ENCODE measurements at places on chromosomes 4 and X. TPM values are rescaled to one million over a fixed set of nuclear protein-coding genes. Genes with fewer than 3 reads are reported as not detected.

The CDX4 gene
- not detected for total RNA-seq

The SPANXA1 gene
- total RNA-seq, result 0.23 TPM

The DDIT4L gene
- not detected for total RNA-seq

The PABPC1L2A gene
- not detected for total RNA-seq

The FAM47E gene
- total RNA-seq, result not detected

The PARM1 gene
- total RNA-seq, result not detected

DNA sequence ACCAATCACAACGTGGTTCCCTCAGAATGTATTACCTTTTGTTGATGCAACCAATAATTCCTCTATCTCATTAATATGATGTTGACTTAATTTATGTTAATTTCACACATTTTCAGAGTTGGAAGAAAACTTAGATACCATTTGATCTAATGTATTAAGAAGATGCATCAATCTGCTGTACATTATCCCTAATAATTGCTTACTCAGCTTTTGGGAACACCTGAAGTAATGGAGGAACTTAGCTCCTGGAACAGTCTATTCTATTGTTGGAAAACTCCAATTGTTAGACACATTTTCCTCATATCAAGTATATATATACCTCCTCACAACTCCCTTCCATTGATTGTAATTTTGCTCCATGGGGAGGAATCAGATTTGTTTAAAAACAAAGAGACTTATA lies 38.9 kb downstream of the ZDHHC15 start:
- no peak for DNase-seq

DNA sequence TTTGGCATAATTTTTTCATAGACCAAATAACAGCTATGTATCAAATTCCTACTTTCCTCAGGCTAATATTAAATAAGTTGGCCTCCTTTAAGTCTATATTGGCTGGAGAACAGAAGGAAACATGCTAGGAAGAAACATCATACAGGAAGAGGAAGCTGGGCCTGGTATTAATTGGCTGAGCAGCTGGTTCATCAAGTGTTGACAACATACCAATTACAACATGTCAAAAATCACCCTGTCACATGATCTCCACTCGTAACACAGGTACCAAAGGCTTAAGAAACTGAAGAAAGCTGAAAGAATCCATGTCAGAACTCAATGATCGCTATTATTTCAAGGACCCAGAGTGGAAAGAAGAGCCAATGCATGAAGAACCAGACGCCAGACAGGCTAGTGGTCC lies 10.5 kb downstream of the WDFY3 start:
- DNase-seq, result no peak

DNA sequence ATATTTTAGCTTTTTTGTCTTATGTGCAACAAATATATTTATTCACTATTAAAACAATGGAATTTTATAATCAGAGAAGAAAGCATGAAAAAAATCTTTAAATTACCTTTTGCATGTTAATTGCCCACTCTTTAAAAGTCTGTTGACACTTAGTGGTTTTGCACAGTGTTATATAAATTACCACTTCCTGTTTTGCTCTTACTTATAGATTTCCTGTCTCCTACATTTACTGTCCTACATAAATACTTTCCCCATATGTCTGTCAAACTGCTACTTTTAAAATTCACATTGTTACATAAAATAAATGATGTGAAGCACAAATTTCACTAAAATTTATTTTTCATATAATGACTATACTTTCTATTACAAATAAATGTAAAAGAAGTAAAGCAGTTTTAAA lies 161.1 kb upstream of the NDST4 start:
- no peak for DNase-seq

GRCh38 chrX:39854772-39855747 lies 242.7 kb downstream of the BCOR start:
- no peak for DNase-seq

- peak; percentile 57 for DNase-seq
Measured at GRCh38 chrX:3697701-3698279, 15.7 kb downstream of the PRKX start.

- DNase-seq, result peak; percentile 91
Measured at GRCh38 chrX:104351173-104351769, 96.5 kb upstream of the ESX1 start.

DNA sequence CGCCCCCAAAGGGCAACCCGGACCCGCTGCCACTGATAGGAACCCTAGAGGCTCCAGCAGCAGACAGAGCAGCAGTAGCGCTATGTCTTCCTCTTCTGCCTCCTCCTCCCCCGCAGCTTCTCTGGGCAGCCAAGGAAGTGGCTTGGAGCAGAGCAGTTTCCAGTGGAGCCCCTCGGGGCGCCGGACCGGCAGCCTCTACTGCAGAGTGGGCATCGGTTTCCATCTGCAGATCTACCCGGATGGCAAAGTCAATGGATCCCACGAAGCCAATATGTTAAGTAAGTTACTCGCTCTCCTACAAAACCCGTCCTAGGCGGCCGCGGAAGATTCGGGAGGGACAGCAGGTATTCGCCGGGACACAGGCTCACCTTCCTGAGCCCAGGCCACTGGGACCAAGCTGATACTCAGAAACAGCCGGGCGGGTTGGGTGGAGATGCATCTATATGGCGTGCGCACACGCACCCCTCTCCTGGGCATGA lies 477 bp downstream of the FGF5 start:
- DNase-seq, result peak; percentile 66

- no peak for DNase-seq
Measured at GRCh38 chrX:35292522-35292921, 349.9 kb downstream of the FAM47B start.

DNA sequence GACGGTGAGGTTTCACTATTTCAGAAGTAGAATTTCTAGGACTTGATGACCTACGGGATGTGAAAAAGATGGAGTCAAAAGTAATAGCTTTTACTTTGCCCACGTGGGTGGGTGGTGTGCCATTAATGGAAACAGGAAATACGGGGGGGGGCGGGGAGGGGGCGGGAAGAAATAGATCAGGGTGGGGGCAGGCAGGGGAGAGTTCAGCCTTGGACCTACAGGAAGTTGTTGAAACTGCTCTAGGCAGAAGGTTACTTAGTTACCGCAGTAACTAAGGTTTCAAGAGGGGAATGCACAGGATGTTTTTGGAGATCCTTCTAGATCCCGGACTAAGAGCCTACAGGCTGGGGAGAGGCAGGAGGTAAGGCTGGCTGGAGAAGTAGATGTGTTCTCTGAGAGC lies 3.6 kb upstream of the FHL1 start:
- DNase-seq, result no peak

DNA sequence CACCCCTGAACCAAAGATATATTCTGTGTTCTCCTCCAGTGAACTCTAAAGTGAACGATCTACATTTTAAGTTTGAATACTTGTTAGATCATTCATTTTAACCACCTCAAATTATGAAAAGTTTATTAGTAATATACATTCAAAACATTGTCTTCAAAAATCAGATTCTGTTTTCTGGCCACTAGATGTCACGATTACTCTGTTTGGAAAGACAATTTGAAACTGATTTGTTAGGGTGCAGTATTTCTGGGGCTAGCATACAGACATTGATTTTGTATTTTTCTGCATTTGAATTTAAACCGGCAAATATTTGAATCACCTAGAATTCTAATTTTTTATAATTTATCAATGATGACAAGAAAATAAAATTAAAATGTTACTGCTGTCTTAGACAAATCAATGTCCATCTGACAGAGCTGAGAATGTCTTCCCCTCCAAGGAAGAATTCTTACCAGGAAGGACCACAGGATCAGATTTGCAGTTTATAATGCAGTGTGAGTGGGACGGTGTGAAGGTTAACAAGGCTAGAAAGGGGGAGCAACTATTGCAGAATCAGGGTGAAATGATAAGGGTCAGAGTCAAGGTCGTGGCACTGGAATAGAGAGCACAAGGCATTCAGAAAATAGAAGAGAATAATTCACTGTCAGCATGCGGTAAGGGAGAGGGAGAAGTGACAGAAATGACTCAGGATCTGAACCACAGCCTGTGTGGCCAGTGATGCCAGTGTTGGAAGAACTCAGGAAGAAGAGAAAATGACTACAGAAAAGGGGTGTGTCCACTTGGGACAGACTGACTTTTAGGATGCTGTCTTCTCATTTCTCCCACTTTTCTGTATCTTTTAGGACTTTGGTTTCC lies 91.6 kb downstream of the ANXA10 start:
- DNase-seq, result peak; percentile 63

DNA sequence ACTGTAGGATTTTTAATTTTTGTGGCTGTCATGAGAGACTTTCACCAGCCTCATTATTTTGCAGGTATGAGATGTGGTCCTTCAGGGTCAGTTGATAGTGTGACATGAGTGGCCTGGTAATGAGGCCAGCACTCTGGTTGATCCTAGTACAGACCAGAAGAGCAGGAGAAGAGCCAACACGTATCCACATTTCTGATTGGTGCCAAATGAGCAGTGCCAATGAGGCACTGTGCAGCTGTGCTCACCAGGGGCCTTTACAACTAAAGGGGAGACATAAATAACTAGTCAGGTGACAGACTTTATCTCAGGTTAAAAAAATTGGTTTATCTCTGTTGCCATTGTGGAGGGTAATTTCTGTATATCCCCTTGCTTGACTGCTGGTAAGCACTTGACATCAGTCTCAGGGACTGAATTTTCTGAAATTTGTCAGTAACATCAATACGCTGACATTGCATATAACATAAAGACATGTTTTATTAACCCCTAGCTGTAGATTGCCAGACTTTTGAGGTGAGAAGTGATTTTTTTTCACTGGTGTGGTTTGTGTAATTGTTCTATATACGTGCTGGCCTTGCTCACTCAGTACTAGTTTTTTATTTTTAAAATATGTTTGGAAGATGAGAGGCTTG lies 101.2 kb downstream of the AFF1 start:
- no peak for DNase-seq

DNA sequence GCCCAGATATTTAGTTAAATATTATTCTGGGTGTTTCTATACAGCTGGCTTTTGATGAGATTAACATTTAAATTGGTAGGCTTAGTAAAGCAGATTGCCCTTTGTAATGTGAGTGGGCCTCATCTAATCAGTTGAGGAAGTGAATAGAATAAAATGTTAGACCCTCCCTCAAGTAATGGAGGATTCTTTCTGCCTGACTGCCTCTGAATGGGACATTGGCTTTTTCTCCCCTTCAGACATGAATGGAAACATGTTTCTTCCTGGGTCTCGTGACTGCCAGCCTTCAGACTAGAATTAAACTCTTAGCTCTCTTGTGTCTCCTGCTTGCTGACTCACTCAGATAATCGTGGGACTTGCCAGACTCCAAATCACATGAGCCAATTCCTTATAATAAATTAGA lies 266.7 kb downstream of the INPP4B start:
- DNase-seq, result peak; percentile 5

DNA sequence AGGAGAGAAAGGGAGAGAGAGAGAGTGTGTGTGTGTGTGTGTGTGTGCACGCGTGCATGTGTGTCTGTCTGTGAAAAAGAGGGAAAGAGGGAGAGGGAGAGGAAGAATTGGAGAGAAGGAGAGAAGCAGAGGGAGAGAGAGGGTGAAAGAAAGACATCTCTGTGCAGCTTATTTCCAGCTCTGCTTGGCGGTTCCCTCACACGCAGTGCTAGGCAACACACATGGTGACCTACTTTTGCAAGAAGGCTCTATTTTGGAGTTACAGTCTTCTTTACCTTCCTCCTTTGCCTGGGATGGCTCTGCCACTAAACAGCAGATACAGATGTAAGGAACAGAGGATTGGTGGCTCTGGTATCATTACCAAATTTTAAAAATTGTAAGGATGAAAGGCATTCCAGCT lies 40.1 kb downstream of the SLC16A2 start:
- no peak for DNase-seq

- DNase-seq, result no peak
Measured at GRCh38 chrX:17531500-17531899, 156.5 kb downstream of the NHS start.

DNA sequence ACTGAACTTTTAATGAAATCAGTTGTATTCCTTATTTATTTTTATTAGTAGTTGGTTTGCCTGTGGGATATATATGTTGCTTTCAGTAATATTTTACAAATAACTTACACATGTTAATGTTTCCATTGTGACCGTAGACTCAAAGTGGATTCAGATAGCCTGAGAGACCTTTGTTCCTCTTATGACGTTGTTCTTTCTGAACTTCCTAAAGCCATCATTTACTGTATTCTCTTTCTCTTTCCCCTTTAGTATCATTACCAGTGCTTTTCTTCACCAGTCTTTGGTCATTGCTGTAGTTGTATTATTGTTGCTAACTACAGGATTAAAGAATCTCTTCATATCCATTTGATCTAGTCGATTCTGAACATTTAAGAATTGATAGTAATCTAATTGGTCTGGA lies 4.3 kb downstream of the STIM2 start:
- no peak for DNase-seq

DNA sequence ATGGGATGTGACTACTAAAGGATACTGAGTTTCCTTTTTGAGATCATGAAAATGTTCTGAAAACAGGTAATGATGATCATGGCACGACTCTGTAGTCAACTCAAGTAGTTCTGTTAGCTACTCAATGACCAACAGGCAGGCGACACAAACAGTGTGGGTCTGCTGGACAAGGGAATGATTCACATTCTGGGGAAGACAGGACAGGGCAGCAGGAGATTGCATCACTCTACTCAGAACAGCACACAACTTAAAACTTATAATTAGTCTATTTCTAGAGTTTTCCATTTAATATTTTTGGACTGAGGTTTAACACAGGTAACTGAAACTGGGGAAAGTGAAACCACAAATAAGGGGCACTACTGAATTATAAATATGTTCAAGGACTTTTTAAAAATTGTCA lies 365.2 kb downstream of the PRDM5 start:
- DNase-seq, result peak; percentile 15

GRCh38 chrX:103157496-103158316 lies 57.2 kb upstream of the BEX4 start:
- peak; percentile 18 for DNase-seq

- no peak for DNase-seq
Measured at GRCh38 chrX:21590012-21590776, 67.9 kb downstream of the KLHL34 start.

DNA sequence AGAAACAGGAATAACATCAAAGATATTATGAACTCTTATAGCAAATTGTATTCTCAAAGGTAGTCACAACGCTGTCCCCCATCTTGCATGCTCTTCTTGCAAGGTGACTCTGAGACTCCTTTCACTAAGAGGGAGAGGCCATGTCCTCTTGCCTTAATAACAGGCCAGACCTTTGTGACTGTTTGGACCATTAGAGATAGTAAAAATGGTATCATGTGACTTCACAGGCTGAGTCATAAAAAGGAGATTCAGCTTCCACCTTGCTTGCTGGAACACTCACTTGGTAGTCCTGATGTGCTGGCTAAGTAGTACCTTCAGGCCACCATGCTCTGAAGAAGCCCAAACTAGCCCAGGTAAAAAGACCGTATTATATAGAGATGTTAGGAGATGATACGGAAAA lies 143.8 kb downstream of the FBXW7 start:
- no peak for DNase-seq

- DNase-seq, result peak; percentile 38
Measured at GRCh38 chr4:8331575-8331955, 62.0 kb downstream of the HTRA3 start.

- no peak for DNase-seq
Measured at GRCh38 chr4:166021617-166022016, 148.6 kb downstream of the TLL1 start.

All from HT1080 (cell line).